ENCODE measurements at places on chromosomes 16 and 17.
A peak's percentile ranks its signal among the peaks of the same experiment; 100 is the strongest.

DNA sequence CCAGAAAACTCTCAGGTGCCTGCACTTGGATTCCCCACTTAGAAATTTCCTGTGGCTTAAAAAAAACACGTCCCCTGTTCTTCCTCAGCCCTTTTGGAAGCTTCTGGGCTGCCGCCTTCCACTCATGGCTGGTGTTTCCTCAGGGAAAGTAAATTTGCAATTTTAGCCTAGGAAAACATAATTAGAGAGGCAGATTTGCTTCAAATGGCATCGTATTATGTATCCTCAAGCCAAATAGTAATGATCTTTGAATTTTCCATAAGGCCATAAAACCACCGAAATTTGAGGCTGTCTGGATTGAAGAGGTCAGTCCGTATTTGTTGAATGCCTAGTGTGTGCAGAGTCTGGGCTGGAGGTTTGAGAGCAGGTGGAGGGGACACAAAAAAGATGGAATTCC lies 17.7 kb downstream of the MGAT5B start:
- no peak for DNase-seq

DNA sequence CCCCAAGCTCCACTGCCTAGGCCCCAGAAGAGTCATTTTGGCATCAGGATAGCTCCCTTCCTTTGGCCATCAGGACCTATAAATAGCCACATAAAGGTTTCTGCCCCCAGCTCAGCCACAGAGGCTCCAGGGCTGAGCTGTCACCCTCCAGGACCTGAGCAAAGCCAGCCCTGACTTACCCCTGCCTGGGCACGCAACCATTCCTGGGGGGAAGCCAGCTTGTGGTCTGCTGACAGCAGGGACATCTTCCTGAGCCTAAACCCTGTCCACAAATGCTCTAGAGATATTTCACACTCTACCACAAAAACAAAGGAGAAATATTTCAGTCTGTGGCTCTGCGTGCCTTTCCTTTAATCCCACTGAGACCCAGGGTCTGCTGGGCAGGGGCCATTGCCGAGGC lies 123.7 kb upstream of the CCL2 start:
- no peak for DNase-seq

DNA sequence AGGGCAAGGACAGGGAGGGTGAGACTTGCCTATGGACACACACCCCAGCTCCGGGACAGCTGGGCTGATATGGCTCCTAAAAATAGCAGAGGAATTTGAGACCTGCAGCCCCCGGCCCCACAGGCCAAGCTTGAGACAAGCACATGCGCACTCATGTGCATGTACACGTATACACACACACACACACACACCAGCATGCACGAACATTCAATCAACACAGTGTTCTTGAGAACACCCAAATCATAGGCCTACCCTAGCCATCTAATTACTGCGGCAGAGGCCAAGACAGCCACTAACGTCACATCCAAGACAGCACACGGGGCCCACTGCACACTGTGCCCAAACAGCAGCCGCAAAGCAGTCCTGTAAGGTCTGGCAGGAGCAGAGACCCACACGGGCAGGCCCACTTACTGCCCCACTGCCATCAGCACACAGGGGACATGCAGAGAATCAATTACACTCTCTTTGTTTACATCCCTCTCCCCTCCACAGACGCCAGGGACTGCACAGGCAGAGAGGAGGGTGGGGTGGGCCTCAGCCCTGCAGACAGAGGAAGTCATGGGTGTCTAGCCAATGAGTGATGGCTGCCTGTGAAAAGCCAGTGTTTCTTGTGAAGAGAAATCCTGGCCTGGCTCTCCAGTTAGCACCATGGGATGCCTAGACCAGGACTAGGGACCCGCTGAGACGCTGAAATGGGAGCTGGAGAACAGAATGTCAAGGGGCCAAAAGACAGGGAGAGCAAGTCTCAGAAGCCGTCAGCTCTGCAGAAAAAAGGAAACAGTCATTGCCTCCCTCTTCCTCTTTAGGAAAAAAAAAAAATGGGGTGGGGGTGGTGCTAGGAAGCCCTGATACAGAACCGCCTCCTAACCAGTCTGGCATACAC lies 39.3 kb downstream of the MYO18A start:
- peak; percentile 77 for DNase-seq

DNA sequence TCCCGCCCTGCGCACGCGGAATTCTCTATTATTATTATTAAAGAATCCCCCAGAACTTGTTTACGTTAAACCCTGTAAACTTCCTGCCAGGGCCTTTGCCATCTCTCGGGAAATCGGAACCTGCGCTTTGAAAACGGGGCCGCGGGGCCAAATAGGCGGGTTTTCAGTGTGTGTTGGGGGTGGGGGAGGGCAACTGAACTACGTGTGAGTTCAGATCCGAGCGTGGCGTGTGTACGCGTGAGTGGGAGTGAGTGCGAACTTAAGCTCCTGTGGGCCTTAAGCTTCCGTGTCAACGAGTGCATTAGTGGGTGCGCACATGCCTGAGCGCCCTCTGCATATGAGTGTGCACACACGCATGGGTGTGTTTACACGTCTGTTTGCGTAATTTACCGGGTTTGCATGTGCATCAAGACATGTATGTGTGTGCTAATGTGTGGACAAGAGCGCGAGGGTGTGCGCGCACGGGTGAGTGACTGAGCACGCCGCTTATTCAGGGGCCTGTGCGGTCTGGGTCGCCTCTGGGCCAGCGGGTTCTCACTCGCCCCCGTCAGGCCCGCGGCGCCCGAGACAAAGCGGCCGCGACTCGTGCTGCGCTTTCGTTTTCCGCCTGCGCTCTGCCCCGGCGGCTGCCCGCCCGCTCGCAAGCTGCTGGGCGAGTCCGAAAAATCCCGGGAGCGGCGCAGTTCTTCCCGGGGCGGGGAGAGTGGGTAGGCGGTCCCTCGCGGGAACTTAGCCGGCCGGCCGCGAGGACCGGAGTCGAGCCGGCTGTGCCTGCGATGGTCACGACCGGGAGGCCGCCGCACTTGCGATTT lies 1.2 kb upstream of the FOXF1 start:
- DNase-seq = peak; percentile 19

DNA sequence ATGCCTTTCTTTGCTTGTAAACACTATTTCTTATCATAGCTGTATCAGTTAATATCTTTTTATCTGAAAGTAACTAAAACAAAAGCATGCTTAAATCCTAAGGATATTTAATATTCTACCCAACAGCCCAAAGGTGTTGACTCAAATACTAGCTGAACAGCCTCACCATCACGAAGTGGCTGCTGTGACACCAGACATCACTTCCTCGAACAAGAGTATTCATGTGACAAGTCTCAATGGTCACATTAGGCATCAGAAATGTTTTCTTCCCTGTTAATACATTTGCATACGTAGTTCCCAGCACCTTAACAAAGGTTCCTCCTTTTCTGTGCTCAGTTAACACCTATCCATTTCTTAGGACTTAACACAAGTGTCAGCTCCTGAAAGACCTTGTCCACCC lies 193.8 kb upstream of the DYNLRB2 start:
- DNase-seq = no peak

- no peak for DNase-seq
Measured at GRCh38 chr17:76331083-76331482, 22.6 kb downstream of the PRPSAP1 start.

DNA sequence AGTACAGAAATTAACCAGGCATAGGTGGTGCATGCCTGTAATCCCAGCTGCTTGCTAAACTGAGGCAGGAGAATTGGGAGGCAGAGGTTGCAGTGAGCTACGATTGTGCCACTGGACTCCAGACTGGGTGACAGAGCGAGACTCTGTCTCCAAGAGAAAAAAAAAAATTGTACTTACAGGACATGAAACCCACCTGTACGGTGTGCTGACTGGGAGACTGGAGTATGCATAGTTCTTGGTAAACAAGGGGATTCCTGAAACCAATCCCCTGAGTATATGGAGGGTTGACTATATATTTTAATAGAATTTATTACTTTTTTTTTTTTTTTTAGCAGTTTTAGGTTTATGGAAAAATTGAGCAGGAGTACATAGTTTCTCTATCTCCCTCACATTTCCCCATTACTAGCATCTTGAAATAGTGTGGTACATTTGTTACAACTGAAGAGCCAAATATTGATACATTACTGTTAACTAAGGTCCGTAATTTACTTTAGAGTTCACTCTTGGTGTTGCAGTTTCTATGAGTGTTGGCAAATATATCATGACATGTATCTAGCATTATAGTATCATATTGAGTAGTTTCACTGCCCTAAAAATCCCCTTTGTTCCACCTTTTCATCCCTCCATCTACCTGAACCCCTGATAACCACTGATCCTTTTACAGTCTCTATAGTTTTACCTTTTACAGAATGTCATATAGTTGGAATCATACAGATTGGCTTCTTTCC lies 19.3 kb downstream of the TENT4B start:
- DNase-seq = no peak

DNA sequence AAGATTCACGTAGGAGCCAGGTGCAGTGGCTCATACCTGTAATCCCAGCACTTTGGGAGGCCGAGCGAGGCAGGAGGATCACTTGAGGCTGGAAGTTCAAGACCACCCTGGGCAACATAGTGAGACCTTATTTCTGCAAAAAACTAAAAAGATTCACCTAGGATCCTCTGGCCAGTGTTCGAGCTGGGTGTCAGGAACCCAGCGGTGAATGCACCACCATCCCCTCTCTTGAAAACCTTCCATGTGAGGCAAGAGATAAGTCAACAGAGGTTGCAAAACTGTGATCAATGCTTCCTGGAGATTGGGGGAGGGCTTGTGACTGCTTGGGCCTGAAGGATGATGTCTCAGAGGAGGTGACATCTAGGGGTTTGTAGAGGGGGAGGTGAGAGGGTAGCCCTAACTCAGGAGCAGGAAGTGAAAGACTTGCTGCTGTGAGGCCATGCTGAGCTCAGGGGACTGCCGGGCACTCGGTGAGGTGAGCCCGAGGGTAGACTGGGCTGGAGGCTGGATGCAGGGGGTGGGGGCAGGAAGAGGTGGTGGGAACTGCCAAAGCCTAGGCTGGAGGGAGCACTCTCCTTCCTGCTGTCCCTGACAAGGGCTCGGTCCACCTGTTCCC lies 11.7 kb downstream of the GJD3 start:
- DNase-seq = peak; percentile 40

GRCh38 chr17:48738803-48739526 lies 10.4 kb upstream of the HOXB13 start:
- DNase-seq = no peak

DNA sequence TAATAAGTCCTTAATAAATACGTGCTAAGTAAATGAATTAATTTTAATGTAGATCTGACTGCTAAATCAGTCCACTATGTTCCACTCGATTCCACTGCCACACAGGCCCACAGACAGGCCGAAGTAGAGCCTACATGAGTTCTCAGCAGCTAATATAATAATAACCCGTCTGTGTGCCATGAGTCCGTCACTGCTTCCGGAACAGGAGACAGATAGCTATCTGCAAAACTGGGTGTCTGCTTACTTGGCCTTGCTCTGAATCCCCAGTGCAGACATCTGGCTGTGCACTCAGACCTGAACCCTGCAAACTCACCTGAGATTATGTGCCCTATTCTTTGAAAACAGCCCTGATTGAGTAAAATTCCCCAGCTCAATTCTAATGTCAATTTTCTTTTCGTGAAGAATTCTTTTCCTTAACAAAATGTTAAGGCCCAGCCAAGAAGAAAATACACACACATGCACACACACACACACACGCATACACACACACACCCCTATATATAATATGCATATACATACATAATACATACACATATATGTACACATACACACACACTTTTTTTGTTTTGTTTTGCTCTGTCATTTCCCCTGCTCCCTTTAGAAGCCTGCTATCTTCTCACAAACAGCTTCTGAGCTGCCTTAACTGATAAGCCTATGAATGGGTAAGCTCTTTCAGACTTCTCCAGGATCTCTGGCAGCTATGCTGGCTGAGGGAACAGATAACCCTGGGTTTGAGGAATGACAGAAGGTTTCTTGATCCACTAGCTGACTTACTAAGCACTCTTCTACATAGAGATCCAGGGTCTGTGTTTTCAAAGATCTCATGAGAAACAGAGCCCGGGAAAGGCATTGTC lies 39.8 kb upstream of the TOM1L1 start:
- DNase-seq = no peak

DNA sequence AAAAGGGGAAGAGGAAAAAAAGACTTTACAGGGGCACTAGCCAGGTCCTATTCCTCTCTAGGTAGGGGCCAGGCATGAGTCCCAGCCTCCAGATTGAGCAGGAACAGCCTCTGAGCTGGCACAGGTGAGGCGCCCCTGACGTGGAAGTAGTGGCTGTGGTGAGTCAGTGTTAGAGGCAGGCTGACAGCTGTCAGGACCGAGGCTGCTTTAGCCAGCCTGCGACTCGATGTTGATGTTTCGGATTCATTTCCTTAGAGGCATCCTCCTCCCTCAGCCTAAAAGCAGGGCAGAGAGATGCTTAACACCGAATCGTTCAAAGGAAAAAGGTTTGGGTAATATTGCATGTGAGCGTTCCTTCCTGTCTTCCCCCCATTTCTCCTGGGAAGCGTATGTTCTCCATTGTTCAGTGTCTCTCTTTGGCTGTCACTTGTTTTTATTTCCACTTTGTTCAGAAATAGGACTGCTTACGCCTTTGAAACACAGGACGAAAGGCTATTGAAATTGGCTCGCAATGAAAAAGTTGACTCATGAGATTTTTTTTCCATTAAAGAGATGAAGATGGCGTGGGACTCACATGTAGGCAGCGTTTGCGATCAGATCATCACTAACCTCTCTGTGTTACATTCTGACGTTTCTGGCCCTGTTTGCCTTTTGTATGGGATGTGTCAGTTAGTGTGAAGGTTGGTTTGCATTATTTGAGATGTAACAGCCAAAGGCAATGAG lies 1.3 kb downstream of the KIAA0513 start:
- DNase-seq = peak; percentile 48

Measured in natural killer cell (primary cell).